ENCODE measurements at places on chromosomes 6 and 20.

DNA sequence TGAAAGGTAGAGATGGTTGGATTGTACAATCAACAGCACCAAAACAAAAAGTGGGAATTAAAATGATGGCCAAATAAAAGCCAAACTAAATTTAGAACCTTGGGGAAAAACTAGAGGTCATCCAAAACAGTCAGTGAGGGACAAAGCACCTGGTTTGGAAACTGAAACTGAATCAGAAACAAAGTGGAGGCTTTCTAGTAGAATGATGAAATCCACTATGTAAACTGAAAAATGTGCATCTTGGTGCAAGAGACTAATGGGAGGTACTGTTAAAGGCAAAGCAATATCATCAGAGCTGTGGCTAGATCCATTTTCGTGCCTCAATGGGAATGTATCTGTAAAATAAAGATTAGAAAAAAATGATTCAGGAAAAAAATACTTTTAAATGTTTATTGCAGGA, 380.0 kb upstream of the GJE1 start:
- DNase-seq: no peak

- DNase-seq: no peak
Observed at GRCh38 chr6:148738946-148739821, 7.6 kb upstream of the UST start.

- no peak for DNase-seq
Observed at GRCh38 chr6:105482227-105482844, 79.5 kb upstream of the PREP start.

GRCh38 chr6:130779658-130780033, 47.6 kb upstream of the SMLR1 start:
- DNase-seq: no peak

DNA sequence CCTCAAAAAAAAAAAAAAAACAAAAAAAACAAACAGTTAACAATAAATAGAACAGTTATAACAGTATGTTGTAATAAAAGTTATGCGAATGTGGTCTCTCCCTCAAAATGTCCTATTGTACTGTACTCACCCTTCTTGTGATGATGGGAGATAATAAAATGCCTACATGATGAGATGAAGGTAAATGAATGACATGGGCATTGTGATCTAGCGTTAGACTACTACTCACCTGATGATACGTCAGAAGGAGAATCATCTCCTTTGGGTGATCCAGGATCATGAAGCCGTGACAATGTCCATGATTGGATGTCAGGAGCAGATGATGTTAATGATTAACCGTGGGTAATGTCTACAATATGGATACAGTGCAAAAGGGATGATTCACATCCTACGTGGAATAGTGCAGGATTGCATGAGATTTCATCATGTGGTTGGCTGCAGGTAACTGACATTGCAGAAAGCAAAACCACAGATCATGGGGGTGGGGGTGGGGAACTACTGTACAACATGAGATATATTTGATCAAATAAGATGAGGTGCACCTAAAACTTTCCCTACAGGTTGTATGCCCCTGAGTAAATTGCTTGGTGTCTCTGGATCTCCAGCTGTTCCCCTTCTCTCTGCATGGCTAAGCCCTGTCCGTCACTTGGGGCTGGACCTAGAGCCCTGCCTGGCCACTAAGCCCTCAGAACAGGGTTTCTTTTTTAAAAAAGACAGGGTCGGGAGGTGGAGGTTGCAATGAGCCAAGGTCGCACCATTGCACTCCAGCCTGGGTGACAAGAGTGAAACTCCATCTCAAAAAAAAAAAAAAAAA, 6.2 kb upstream of the RBCK1 start:
- no peak for DNase-seq

GRCh38 chr6:105445481-105445880, 42.6 kb upstream of the PREP start:
- no peak for DNase-seq

DNA sequence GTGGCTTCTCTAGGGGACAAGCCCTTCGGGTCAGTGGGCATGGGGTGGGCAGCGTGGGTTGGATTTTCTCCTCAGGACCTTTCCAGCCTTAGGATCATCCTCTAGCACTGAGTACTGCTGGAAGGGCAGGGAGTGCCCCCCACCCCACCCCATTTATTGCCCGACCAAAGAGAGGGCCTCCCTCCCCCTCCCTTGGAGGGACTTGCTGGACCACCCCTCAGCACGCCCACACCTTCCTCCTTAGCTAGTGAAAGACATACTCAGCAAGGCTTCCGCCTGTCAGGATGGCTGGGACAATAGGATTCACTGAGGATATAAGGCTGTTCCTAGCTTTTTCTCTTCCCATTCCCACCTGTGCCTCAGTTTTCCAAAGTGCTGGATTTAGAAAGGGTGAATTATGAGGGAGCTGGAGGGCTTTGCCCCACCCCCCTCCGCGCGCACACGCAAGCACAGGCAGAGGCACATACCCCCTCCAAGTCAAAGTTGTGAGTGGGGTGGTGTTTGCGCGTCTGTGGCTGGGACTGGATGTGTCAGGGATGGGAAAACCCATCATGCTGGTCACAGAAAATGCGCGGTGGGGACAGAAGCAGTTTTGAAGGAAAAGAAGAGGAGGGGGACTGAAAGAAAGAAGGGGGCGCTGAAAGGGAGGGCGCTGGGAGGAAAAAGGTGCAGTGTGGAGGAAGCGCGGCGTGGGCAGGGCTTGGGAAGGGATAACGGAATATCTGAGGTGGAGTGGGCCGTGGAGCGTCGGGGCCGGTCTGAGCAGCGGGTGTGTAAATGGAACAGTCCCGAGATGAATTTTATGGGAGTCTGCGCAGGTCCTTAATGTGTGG, 693 bp upstream of the SLC29A1 start:
- DNase-seq: no peak

- DNase-seq: no peak
Observed at GRCh38 chr20:48064929-48065328, 279.6 kb upstream of the SULF2 start.

DNA sequence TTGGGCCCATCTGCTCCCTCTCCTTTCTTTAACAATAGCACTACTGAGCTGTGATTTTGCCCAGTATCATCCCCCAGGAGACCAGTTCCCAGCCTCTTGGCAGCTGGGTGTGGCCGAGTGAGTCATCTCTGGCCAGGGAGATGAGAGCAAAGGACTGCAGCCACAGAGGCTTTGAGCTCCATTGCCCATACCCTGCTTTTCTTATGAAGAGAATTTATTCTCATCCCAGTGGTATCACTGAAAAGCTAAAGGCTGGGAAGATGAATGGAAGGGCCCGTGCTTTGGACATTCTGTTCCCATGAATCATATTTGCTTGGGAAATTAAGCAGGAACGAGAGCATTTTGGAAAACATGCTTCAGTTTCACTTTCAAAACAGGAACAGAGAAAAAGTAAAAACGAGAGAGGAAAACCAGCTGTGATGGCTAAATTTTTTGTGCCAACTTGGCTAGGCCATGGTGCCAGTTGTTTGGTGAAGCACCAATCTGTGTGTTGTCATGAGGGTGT, 14.9 kb downstream of the CST3 start:
- DNase-seq: no peak

DNA sequence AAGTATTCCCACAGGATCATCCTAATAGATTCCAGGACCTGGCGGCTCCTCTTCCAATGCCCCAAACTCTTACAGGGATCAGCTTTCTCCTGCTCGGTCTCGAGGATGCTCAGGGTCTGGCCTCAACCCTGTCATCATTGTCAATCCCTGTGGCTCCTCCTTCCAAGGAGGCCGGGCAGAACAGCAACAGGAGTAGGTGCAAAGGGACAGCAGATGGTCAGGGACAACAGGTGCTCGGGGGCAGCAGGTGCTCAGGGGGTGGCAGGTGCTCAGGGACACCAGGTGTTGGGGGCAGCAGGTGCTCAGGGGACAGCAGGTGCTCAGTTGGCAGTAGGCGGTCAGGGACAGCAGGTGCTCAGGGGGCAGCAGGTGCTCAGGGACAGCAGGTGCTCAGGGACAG, 84.8 kb downstream of the TTLL2 start:
- no peak for DNase-seq

GRCh38 chr6:19857703-19858102, 20.5 kb downstream of the ID4 start:
- no peak for DNase-seq

DNA sequence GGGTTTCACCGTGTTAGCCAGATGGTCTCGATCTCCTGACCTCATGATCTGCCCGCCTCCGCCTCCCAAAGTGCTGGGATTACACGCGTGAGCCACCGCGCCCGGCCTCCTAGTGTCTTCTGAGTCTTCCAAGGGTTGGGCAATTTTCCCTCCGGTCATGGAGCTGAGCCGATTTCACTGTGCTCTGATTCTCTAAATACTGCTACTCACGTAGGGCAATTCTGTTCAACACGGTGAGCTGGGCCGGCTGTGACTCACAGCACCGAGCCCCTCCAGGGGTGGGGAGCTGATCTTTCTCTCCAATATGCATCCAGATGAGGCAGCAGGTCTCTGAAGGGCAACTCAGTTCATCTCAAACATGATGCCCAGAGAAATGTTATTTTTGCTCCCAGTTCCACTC, 71.6 kb upstream of the CD93 start:
- DNase-seq: no peak

DNA sequence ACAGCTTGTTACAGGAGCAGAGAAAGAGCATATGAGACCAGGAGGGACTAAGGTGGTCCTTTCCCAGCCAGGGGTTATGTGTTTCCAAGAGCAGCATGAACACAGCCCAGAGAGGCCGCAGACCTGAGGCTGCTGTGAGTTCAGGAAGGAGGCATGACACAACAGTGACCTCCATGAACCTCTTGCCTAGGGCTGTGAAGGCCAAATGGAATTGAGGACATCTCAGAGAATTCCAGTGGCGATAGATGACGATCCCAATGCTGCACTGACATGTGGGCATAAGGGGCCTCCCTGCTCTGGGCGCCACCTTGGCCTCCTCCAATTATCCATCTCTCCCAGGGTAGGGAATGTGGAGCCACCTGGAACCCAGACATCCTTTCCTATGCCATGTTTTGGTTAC, 79.9 kb upstream of the FUCA2 start:
- no peak for DNase-seq

All from effector memory CD4-positive, alpha-beta T cell (primary cell).